ENCODE measurements at places on chromosomes 16 and 17.

DNA sequence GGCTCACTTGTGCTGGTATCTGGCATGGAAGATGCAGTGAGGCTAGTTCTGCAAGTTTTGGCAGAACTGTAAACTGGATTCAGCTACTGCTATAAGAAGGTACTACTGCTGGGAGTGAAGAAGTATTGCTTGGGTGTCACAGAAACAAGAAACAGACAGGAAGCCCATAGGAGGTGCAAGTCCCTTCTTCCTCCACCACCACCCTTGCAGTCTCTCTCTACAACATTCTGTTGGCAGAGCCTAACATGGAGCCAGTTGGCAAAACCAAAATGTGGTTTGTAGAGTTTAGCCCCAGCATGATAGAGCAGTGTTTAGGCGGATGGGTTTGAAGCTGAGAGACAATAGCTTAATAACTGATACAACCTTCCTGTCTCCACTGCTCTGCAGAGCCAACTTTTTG, 72.6 kb downstream of the NLK start:
- no peak for DNase-seq

- no peak for DNase-seq
Measured at GRCh38 chr17:50918933-50919296, 52.8 kb upstream of the TOB1 start.

DNA sequence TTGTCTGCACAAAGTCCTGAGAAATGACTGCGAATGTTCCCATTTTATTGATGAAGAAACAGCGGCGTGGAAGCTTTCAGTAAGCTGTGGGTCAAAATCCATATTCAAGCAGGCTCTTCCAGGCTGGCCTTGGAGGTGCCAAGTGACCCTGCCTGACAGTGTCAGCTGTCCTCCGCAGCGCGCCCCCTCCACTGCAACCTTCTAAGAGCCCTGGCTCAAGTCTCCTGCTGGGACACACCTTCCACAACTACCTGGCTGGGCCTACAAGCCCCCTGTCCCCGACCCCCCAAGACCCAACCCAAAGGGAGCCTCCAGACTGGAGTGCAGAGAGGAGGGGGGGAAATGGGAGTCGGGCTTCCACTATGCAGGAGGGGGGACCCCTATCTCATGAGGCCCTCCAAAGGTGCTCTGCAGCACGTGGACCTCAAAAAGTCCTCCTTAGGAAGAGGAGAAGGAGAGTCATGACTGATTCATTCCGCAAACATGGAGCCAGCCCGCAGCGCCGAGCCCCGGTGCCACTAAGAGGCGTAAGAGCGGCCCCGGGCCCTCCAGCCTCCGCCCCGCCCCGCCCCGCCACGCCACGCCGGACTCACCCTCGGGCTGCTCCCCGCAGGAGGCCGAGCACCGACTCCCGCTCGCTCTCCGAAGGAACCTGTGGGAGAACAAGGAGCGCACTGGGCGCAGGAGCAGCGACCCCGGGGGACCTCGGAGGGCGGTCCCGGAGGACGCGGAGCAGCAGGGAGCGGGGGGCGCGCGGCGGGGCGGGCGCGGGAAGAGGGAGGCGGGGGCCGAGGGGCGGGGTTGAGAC, 574 bp downstream of the MPP3 start:
- DNase-seq: no peak

GRCh38 chr17:7716901-7717755, at the start of gene DNAH2:
Gene DNAH2, plus strand, starts transcription at chr17:7717744. Its CDS starts 1,991 bp downstream, at chr17:7719735.
- peak; percentile 29 for DNase-seq

- no peak for DNase-seq
Measured at GRCh38 chr17:43532581-43532980, 13.6 kb downstream of the ETV4 start.

- no peak for DNase-seq
Measured at GRCh38 chr17:75521290-75521689, 4.2 kb upstream of the LLGL2 start.

- no peak for DNase-seq
Measured at GRCh38 chr16:30478766-30479478, 6.4 kb downstream of the ITGAL start.

DNA sequence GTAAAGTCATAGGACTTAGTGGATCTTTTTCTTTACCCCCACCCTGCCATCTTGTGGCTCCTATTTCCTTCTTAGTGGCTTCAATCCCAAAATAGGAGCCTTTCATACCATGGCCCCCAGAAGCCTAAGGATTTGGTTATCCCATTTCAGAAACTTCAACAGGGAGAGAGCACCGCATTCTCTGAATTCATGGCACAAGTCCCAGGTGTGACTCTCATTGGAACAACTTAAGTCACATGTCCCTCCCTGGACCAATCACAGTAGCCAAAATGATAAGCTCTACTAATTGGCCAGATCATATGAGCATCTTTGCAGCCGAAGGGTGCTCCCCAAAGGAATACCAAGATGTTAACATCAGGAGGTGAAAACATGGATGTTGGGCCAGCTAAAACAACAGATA, 43.2 kb downstream of the AXIN2 start:
- DNase-seq: no peak

DNA sequence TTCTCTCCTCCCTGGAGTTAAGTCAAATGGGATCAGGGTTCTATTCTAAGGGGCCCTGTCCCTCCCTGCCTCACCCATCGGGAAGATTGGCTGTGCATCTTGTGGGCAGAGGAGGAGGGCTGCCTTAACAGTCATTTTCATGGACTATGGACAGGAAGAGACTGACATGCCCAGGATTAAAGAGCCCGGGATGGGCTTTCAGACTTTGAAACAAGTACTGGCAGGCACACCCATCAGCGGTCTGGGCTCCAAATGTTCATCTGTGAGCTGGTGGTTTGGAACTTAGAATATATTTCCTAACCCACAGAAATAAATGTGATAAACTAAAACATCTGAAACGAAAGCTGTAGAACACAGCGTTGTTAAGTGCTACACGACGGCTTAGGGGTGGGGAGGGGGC, 6.5 kb downstream of the SLC6A4 start:
- DNase-seq: no peak

- DNase-seq: no peak
Measured at GRCh38 chr17:36661047-36661666, 59.8 kb downstream of the MRM1 start.

Data from activated CD8-positive, alpha-beta memory T cell treated with anti-CD3 and anti-CD28 coated beads for 48 hours (primary cell).